H9 (cell line): ENCODE measurements at places on chromosomes 2 and 18. TPM values are rescaled to one million over a fixed set of nuclear protein-coding genes. Genes with fewer than 3 reads are reported as not detected.

- DNase-seq = no peak
- no peak overlapping the region for H3K27ac ChIP-seq
- no peak overlapping the region for H3K4me3 ChIP-seq
- H3K27me3 ChIP-seq = no peaks in the 10 kb centered on the region
- no peaks in the 10 kb centered on the region for H3K4me1 ChIP-seq
Measured at GRCh38 chr2:169705927-169706326, 11.7 kb downstream of the PHOSPHO2 start.

DNA sequence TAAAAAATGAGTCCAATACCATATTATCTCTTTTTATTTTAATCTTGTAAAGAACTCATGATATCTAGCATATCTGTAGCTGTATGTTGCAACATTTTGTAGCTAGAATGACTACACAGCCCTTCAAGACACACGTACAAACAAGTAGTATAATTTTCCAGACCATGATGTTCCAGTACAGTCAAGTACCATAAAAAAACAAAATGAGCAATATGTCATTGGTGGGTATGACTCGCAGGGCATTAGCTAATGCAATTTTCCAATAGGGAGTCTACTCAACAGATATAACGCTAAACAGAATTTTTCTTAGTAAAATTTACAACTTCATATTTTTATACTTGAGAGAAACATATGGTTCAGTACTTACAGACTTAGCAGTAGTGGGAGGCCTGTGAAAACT is 53.6 kb upstream of the UGP2 start:
- no peaks in the 10 kb centered on the region; the same call in 1 of the 2 replicates for H3K27me3 ChIP-seq
- no peak overlapping the region for H3K27ac ChIP-seq
- no peak for DNase-seq

DNA sequence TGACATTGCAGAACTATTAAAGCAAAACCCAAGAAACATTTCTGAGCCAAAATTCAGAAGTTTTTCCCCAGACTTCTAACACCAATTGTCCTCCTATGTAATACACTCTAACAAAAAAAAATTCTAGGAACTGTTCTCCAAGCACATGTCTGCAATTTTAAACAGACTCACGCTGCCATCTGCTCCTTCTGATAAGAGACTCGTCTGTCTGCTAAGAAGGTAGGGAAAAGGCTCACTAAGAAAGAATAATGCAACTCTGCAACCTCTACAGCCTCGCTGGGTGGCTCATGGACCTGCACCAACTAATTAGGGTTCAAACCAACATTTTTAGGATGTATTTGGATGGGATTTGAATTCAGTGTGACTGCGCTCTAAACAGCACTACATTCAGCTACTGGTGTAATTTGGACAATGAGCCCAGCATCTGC is 366.5 kb downstream of the DSC3 start:
- no peaks in the 10 kb centered on the region for H3K27me3 ChIP-seq
- H3K4me1 ChIP-seq = no peaks in the 10 kb centered on the region
- DNase-seq = no peak
- peaks cover 8% of the 10 kb centered on the region; the same call in 1 of the 2 replicates for H3K36me3 ChIP-seq
- H3K4me3 ChIP-seq = no peak overlapping the region

DNA sequence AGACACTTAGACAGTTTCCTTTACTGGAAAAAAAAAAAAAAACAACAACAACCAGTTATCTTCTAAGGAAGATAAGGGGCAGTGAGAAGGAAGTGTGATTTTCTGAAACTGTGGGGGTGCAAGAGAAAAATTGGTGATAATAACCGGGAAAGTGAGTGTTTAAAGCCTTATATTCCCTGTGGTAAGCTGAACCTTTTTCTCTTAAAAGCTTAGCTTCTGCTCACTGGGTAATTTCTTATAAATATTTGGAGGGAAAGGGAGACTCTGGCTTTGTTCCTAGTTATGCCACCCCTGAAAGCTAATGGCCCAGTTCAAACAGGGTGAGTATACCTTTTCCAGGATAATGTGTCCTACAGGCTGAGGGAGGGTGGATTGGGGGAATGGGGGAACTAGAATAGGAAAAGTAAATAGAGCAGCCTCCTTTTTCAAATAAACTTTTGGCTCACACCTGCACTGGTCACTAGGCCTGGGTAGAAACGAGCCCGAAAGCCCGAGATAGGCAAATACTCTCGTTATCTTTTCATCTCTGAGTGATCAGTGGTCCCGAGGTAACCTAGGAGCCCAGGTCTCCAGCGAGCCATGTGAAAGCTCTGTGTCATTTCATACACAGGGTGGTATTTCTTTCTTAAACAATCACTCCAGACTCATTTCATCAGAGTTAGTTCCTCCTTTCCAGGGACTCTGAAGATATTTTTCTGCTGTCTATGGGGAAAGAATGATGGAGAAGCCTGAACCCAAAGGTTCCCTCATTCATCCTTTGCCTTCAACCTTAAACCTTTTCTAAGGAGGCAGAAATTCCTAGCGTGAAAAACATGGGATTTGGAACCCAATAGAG is 15.5 kb upstream of the SRBD1 start:
- H3K27ac ChIP-seq = no peak overlapping the region
- H3K27me3 ChIP-seq = no peaks in the 10 kb centered on the region
- no peak overlapping the region for H3K4me3 ChIP-seq
- H3K4me1 ChIP-seq = no peaks in the 10 kb centered on the region; the same call in 1 of the 2 replicates
- no peak for DNase-seq

Gene ARPC2
- total RNA-seq = 197 and 204 TPM in 2 replicates

Gene RIT2
- 1.2 and 1.3 TPM in 2 replicates for total RNA-seq

DNA sequence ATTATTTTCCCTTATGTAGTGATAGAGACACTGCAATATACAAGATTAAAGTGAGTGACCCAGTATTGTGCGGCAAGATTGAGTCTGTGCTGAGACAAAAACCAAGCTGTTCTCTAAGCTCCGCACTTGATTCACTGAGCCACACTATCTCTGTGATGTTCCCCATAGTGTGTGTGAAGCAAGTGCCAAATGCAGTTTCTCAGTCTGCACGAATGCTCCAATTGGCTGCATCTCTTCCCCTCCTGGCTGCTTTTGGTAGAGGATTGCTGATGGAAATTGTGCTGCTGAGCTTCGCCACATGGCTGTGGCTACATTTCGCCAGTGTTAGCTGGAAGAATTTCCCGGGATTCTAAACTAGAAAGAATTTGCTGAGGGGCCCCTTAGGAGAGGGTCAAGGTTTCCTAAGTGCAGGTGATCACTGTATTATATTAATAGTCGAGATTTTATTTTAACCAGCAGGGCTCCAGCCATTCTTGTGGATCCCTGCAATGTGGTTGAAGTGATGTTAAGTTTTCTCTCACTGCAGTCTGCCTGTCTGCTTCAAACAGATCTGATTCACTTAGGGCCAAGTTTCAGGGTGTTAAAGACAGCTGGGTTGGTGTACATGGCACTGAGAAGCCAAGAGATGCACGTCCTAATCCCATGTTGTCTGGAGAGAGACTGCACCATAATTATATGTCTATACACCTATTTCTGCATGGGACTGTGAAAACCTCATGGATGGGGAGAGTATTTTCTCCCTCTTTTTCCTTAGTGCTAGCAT is 317.2 kb downstream of the DCC start:
- no peaks in the 10 kb centered on the region for H3K27me3 ChIP-seq
- H3K36me3 ChIP-seq = no peaks in the 10 kb centered on the region
- no peaks in the 10 kb centered on the region for H3K4me1 ChIP-seq
- H3K27ac ChIP-seq = no peak overlapping the region

DNA sequence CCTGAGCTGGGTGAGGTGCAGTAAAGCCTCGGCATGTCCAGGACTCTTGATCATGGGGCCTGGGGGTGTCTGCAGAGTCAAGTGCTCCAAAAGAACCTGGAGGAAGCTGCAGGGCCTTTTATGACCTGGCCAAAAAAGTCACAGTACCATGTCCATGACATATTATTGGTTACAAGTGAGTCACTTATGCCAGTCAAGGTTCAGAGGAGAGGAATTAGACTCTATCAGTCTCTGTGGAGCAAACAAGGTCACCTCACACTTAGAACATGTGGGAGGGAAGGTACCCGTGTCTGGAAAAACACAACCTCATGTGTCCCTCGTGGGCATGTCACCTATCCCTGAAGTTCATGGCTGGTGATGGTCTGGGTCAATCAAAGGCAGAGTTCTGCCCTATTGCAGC is 465.7 kb downstream of the FBXO15 start:
- H3K4me1 ChIP-seq = no peaks in the 10 kb centered on the region; the same call in 1 of the 2 replicates
- no peak overlapping the region for H3K27ac ChIP-seq
- no peak for DNase-seq
- H3K4me3 ChIP-seq = no peak overlapping the region
- H3K36me3 ChIP-seq = no peaks in the 10 kb centered on the region

GRCh38 chr2:23453836-23454460 is 69.0 kb downstream of the KLHL29 start:
- H3K36me3 ChIP-seq = no peaks in the 10 kb centered on the region
- H3K27ac ChIP-seq = no peak overlapping the region
- no peak overlapping the region for H3K4me3 ChIP-seq
- H3K4me1 ChIP-seq = no peaks in the 10 kb centered on the region; the same call in 1 of the 2 replicates
- DNase-seq = no peak
- no peaks in the 10 kb centered on the region for H3K27me3 ChIP-seq

- H3K4me3 ChIP-seq = no peak overlapping the region
- no peaks in the 10 kb centered on the region for H3K4me1 ChIP-seq
- no peaks in the 10 kb centered on the region for H3K36me3 ChIP-seq
- H3K27ac ChIP-seq = no peak overlapping the region
- DNase-seq = no peak
Measured at GRCh38 chr18:59197636-59198035, 22.3 kb upstream of the GRP start.

DNA sequence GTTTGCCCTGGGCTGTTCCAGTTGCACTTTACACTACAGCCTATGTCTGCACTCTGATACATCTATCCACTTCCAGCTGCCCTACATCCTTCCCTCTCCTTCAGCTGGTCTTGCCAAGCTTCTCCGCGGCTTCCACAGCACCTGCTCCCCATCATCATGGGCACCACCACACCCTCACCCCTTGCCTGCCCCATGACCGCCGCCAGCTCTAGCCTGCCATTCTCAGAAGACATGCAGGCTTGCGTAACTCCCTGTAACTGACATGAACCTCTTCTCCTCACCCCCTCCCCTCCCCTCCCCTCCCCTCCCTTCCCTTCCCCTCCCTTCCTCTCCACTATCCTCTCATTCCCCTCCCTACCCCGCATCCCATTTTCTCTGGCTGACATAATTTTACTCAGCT is 46.0 kb downstream of the PAX8 start:
- no peaks in the 10 kb centered on the region for H3K36me3 ChIP-seq
- no peak overlapping the region for H3K27ac ChIP-seq
- H3K4me3 ChIP-seq = no peak overlapping the region
- no peak for DNase-seq

DNA sequence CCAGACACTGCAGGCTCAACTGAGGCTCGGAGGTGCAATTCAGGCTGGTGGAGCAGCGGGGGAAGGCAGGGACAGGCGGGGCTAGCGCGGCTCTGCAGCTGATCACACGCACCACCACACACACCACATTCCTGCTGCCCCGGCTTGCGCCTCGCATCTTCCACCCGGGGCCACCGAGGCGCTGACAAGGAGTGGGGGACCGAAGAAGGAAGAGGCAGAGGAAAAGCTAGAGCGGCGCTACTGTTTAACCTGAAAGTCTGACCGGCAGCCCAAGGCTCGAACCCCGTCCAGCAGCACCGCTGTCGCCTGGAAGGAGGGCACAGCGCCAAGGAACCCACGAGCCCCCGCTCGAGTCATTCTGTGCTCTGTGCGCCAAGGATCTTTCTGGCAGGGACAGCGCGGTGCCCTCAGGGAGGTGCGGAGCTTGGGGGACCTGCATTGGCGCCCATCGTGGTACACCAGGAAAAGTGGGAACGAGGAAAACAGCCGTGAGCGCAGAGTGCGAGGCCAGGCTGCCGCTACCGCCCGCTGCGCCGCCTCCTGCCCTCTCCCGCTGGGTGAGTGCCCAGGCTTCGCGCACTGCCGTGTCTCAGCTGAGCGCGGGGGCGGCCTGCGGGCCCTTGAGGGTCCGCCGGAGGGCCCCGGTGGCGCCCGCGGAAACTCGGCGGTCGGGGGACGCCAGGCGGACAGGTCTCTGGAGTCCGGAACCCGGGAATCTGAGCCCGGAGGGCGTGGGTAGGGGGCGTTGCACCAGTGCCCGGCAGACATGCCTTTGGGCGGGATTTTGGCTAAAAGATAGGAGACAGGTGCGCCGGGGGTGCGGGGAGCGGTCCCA is 860 bp upstream of the KCNJ3 start:
- H3K27me3 ChIP-seq = no peaks in the 10 kb centered on the region; the same call in 1 of the 2 replicates
- DNase-seq = peak; percentile 62
- H3K36me3 ChIP-seq = peaks cover 2% of the 10 kb centered on the region; the same call in 1 of the 2 replicates
- H3K4me3 ChIP-seq = peak overlapping the region; percentile 89
- H3K4me1 ChIP-seq = no peaks in the 10 kb centered on the region
- H3K27ac ChIP-seq = no peak overlapping the region

- no peaks in the 10 kb centered on the region for H3K27me3 ChIP-seq
- no peak overlapping the region for H3K27ac ChIP-seq
- no peaks in the 10 kb centered on the region for H3K4me1 ChIP-seq
- DNase-seq = no peak
Measured at GRCh38 chr2:149463328-149464002, 124.1 kb downstream of the MMADHC start.

DNA sequence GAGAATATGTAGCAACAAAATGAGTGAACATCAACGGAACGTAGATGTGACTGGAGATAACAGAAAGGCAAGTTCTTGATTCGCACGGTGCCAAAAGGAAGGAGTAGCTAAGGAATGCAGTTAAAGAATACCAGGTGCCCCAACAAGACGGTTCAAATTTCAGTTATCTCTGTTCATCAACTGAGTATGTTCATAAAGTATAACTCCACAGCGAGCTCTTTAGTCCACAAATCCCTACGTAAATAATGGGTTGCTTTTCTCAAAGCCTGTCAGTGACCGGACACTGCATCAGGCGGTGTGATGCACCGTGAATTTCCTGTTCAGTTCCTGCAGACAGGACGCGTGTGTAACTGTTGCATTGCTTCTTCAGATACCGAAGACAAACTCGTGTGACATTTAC is 91.8 kb downstream of the NOL10 start:
- no peak overlapping the region for H3K27ac ChIP-seq
- H3K4me3 ChIP-seq = no peak overlapping the region
- H3K36me3 ChIP-seq = peaks cover 62% of the 10 kb centered on the region
- no peaks in the 10 kb centered on the region for H3K27me3 ChIP-seq
- no peak for DNase-seq
- no peaks in the 10 kb centered on the region for H3K4me1 ChIP-seq
